ENCODE measurements at places on chromosomes 16 and 17.

- peak; percentile 24 for DNase-seq
These were observed at the start of gene IRX6 for GRCh38 chr16:55323637-55324271. Gene IRX6 (plus strand): TSS chr16:55324203. CDS start chr16:55325092, 889 bp downstream.

- DNase-seq = no peak
These were observed 15.5 kb downstream of the MSI2 start for GRCh38 chr17:57271821-57272220.

DNA sequence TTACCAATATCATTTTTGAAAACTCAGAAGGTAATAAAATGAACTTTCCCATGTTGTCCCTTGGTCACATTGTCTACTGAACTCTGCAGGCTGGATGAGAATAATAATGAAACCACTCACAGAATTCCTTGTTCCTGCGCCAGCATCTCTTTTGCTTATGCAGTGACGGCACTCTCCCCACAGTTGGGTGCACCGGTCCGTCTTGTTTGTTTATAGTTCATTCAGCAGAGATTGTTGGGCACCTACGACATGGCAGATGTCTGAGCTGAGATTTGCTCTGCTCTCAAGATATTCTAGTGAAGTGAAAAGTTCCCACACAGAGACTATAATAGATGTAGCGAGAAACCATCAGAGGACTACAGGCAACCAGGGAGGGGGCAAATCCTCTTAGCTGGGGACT, 375.7 kb upstream of the CDH11 start:
- no peak for DNase-seq

- DNase-seq = peak; percentile 98
These were observed 38.0 kb downstream of the CUEDC1 start for GRCh38 chr17:57916925-57917858.

DNA sequence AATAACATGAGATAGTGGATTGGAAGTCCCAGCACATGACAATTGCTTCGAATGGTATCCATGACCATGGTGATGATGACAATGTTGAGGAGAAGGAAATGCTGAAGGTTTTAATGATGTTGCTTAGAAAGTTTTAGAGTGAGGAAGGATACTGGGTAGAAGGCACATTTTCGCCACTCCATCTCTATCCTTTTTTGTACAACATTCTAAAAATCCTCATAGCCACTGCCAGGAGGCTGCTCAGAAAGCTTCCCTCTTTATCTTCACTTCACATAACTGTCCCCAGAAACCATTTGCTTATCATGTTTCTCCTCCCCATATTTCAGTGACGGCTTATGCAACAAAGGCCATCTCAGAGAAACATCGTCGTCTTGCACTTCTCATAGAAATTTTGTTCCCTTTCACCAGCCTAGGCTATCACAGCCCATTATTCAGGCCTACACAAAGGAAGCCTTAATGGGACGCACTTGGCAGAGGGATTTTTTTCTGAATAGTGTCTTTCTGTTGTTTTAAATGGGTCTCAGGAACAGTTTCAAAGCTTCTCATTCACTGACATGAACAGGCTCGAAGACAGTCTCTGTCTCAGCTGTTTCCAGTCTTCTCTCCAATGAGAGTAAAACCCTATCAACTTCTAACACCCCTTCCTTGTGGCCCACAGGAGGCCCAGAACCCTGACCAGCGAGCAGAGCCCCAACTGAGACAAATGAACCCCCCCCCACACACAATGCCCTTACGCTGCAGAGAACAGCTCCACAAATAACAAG, 506.7 kb downstream of the HAPSTR1 start:
- DNase-seq = no peak

DNA sequence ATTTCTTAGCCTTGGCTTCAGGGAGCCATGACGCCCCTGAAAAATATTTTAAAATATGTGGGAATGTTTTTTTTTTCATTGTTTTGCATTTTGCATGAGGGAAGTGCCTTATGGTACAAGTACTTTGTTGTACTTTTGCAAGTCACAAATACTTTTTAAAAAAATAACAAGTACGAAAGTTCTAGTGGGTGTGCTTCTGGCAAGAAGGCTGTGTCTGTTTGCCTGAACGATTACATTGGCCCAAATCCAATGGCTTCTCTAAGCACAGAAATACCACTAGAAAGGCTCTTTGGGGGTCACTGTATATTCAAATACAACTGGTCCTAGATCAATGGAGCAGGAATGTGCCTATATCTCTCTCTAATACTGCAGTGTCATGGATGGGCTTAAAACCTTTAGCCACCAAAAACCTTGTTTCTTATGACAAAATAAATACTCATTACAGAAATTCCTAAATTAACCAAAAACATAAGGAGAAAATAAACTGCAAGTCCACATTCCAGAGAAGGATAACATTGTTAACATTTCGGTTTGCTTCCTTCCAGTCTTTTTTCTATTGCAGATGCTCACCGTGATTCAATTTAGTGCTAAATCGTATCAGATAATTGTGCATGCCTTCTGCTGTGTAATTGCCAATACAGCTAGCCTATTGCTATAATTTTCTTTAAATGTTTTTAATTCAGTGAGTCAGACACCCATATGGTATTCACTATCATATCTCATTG, 97.4 kb downstream of the VAT1L start:
- no peak for DNase-seq

- no peak for DNase-seq
These were observed 5.5 kb upstream of the SECTM1 start for GRCh38 chr17:82338858-82339633.

DNA sequence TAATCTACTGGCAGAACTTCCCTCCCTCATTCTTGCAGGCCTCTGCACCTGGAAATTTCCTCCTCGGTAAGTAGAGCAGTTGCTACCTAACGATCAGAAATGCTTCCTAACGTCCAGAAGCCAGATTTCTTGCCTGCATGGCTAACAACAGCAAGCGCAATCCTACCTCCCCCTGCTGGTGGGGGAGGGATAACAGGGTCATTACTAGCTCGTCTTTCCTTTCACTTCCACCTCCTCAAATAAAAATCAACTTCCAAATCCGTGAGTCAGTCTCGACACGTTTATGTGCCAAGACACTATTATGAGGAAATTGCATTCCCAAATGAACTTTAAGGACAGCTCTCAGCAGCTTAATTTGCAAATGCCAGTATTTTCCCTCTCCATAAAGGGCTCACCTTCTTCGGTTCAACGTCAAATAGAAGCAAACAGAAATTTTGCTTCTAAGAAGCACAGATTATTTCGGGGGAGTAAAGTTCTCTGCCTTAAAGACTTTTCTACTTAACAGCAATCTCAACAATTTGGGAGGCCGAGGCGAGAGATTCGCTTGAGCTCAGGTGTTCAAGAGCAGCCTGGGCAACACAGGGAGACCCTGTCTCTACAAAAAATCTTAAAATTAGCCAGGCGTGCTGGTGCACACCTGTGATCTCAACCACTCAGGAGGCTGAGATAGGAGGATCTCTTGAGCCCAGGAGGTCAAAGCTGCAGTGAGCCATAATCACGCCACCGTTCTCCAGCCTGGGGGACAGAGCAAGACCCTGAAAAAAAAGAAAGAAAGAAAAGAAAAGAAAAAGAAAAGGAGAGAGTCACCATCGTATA, 188.6 kb upstream of the PSMD7 start:
- peak; percentile 23 for DNase-seq

DNA sequence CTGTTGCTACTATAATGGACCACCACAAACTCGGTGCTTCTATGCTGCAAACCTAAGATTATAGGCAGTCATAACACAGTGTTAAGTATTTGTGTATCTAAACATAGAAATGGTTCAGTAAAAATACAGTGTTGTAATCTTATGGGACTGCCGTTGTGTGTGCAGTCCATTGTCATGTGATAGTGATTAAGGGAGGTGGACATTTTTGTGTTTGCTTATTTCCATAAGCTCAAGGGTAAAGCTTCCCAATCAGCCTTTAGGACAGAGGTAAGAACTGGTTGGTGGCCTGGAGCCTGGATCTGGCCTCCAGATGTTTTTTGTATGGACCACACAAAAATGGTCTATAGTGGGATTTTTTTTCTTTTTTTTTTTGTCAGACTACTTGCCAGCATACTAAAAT, 29.9 kb downstream of the WWOX start:
- no peak for DNase-seq

DNA sequence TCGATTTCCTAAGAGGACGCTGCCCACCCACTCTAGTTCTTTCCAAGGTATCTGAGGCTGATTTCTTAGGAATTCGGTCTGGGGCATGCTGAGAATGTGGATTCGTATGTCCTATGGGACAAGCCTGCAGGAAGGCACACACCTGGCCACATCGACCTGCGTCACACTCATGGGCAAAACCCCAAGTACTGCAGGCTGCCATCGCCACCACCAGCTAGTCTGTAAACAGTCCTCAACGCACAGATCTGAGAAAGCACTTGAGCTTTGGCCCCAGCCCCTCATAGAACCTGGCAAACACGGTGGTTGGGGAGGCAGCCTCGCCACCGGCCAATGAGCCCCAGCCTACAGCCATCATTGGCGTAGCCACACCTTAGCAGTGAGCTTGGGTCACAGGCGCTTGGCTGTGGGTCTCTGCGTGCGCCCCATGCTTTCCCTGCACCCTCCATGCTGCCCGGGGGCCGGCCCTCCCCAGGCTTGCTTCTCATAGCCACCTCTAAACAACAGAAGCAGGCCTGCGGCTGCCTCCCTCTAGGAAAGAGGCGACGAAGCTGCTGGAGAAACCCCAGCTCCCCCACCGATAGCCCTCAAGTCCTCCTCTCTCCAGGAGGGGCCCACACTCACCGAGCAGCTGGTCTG, 75.1 kb downstream of the ZNF778 start:
- DNase-seq = no peak

- DNase-seq = peak; percentile 9
These were observed 2.2 kb upstream of the NUTF2 start for GRCh38 chr16:67844497-67844896.

DNA sequence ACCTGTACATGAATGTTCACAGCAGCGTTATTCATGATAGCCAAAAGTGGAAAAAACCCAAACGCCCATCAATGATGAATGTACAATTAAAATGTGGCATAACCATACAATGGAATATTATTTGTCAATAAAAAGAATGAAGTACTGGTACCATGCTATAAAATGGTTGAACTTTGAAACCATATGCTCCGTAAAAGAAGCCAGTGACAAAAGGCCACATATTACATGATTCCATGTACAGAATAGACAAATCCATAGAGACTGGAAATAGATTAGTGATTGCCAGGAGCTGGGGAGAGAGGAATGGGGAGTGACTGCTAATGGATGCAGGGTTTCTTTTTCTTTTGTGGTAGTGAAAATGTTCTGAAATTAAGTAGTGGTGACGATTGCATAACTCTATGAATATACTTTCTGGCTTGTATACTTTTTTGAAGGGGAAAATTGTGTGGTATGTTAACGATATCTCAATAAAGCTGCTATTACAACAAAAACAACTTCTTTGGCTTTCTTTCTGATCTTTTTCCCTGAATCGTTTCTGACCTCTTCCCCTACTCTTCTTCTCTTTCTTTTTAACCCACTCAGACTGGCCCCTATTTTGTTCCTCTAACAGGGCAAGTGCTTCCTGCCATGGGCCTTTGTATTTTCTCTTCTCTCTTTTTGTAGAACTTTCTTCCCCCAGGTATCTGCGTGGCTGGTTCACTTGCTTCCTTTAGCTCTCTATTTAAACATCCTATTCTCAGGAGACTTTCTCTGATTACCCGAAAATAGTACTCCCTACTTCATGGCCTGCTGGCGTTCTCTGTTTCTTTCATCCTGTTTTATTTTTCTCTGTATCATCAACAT, 67.9 kb downstream of the FTO start:
- no peak for DNase-seq

- peak; percentile 55 for DNase-seq
These were observed 1.2 kb downstream of the TRIM47 start for GRCh38 chr17:75876938-75877751.

GRCh38 chr16:4556580-4556979, 440 bp downstream of the C16orf96 start:
- DNase-seq = no peak

DNA sequence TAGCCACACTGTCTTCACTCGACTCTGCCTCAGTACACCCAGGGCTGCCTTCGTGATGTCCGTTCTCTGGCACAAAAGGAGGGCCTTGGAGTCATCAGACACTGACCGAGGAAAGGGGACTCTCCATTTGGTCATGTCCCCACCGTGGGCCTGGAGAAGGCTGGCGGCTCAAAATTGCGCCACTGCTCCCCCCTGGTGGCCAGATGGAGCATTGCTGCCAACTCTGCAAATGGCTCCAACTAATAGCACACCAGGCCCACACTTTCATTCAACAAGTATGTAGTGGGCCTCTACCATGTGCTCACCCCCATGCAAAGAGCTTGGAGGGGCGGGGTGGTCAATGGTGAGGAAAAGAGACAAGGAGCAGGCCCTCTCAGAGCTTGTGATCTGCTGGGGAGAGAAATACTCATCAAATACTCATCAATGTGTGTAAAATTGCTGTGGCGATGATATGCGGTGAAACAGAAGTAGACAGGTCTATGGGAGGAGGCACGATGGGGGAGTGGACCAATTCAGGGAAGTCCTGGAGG, 5.2 kb upstream of the GRIN2C start:
- DNase-seq = peak; percentile 51

Data from NCI-H510A treated with DMSO at 0.1 percent for 48 hours (cell line).